Neural progenitor cell (in vitro differentiated cells): ENCODE measurements at places on chromosomes 11 and 22.

DNA sequence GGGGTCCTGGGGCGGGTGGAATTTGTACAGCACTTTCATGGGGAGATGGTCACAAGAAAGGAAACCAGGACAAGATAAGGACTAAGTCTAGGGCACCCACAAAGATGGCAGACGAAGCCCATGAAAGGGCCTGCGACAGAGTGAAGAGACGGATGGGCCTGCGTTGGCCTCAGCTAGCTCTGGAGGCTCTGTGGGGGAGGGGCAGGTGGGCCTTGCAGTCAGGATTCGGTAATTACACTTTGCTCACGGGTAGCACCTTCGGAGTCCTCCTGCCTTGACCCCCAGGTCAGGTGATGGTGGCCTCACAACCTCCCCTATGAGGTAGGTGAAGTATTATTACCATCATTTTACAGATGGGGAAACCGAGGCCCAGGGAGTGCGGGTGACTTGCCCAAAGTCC lies 7.1 kb downstream of the LRRC10B start:
- no peak for DNase-seq

- DNase-seq: no peak
These were observed 48.7 kb upstream of the USP47 start for GRCh38 chr11:11793073-11793472.

DNA sequence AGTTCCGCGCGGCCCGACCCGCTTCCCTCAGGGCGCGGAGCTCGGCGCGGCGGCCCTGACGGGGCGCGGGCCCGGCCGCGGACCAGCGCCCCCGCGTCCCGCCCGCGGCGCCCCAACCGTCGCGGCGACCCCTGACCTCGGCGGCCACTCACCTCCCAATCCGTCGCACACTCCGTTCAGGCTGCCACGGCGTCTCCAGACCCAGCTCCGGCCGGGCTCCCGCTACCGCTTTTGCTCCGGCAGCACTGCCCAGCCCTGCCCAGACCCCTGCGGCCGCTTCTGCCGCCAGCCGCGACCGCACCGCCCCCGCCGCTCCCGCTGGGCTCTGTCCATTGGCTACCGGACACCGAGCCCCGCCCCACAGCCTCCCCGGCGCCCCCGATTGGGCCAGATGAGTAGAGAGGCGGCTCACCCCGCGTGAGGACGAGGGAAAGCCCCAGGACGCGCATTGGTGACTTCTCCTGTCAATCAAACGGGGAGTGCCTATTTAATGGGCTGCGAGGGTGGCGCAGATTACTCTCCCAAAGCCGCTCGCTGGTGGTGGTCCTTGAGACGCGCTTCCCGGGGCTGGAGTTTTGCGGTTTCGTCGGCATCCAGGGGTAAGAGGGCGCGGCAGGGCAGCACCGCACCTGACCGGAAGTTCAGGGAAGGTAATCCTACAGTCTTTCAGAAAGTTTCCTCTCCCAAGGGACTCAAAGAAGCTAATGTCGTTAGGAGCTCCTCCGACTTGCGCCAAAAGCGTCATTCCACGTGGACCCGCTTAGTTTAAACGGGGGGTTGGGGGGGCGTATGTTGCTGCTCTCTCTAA lies at the start of gene PACSIN2:
PACSIN2 (minus strand) TSS at position 281 of the 808 bp plus-strand sequence. CDS start 103,069 bp downstream, outside the sequence.
- peak; percentile 100 for DNase-seq

DNA sequence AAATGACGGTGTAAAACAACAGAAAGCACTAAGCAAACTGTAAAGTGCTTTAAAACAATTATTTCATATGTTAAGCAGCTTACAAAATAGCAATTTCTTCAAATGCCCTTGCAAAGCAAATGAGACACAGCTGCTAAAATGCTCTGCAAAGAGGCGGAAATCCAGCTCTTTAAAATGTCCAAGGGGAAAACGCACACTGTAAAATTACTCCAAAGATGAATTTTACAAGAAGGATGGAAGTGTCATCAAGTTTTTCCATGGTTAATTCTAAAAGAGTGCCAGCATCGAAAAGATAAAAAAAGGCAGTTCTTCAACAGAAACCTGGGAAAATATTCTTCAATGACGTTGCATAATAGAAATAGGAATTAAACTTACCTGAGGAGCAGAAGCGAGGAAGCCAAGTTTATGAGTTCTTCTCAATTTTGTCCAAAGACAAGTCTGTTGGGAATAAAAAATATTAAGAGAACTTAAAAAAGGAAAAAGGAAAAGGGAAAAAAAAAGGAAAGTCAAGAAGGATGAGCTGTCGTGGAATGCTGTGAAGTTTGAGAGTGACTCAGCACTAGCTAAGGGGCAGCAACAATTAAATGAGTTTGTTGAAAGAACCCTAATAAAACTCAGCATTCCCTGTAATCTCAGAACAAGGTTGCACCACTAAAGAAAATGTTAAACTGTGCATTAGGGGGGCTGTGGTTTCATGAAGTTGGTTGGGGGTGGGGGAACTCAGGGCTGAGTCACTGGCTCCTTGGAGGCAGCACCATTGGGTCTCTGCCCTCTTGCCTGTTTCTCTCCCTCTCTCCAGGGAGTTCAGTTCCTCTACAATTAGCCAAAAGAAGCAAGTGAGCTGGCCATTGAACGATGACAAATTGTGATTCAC lies 64.2 kb upstream of the BLID start:
- no peak for DNase-seq

GRCh38 chr22:20273758-20274181 lies 5.7 kb upstream of the RTN4R start:
- no peak for DNase-seq

DNA sequence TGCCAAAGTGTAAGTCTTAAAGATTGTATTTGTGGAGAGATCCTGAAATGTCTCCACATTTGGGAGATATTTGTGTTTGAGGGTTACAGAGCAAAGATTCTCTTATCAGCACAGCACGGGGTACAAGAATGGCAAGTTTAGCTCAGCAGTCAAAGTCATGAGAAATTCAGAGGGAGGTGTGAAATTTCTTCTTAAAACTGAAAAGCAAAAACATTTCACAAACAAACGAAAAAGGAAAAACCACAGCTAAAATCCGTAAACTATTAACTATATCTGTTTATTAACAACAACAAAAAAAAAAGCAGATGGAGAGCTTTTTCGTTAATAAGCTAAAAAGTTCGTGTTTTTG lies 40.9 kb upstream of the ETS1 start:
- DNase-seq: no peak

DNA sequence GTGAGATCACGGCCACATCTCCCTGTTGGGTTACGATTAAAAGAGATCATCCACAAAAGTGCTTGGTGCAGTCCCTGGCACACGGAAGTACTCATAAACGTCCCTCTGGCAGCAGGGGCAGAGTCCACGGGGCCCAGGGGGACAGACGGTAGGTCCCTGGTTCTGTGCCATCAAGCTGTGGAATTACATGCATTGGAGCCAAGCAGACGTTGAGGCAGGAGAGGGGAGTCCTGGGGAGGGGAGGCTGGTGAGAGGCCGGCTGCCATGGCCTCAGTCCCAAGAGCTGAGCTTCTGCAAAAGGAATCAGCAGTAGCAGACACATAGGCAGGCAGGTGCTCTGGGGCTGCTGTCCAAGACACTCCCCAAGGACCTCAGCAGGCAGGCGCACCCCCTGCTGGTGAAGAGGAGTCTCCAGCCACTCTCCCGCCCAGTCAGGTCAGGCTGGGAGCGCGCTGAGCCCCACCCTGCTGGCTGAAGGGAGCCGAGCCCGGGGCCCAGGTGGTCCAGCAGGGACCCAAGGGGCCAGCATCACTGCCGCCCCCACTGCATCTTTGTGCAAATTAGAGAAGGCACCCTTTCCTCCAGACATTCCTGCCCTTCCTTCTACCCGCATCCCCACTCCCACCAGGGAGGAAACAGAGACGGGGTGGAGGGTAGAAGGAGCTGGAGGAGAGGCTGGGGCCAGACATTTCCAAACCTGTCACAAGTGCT lies 7.6 kb upstream of the KCTD17 start:
- DNase-seq: peak; percentile 55
